T-helper 2 cell treated with Interferon-gamma antibody and Interleukin-4, amounts not matched to agents 5 μg/mL and 100 μg/mL, for 36 hours (primary cell): ENCODE measurements at places on chromosomes 1 and 21.

GRCh38 chr21:39006571-39007311, 176.5 kb downstream of the PSMG1 start:
- no peak for DNase-seq

- DNase-seq = no peak
These were observed 48.6 kb downstream of the CEP350 start for GRCh38 chr1:180003026-180003695.

DNA sequence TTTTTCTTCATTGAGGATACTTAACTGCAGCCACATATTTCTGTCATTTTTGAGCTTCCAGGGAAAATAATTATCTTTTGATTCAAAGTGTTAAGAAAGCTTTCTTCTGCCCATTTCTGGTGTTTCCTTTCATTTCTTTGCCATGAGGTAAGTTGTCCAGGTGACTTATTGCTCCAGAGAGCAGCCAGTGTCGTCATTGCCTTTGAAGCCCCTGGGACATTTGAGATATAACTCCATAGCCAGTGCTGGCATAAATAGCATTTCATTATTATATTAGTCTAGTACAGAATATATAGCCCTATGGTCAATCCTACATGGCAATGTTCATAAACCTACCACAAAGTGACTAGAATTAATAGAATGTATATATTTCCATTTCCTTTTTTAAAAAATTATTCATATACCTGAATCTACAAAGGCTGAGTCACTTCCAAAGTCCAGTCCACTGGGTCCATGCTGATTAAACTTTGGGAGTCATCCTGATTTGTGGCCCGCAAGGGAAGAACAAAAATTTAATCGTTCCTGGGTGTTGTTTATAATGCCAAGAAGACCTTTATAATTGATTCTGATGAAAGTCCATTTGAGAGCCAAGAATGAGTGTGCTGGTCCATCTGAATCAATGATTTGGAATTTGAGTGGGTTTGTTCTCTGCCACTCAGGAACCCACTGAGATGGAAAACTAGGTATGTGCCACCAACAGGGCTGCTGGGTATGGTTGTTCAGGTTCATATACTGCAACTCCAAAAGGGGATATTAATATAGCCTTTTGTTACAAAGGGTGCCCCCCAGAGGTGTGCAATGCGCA, 221.8 kb upstream of the PLXNA2 start:
- DNase-seq = no peak

DNA sequence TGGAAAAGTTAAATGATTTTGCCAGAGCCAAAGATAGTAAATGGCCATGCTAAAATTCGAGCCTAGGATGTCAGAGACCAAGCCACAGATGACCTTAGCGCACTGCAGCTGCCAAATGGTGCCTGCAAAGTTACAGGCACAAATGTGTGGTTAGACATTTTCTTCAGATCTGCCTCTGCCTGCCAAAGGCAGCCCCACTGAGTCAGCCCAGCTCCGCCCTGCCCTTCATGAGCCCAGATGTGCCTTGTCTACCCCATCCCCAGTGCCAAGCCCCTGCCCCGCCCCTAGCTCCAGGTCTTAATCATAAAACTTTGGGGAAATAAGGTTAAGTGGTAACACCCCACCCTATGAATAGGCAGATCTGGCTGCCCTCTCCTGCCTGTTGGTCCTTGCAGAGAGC, 105.9 kb downstream of the DTL start:
- DNase-seq = no peak

GRCh38 chr1:204574016-204574864, 58.0 kb downstream of the MDM4 start:
- DNase-seq = no peak

DNA sequence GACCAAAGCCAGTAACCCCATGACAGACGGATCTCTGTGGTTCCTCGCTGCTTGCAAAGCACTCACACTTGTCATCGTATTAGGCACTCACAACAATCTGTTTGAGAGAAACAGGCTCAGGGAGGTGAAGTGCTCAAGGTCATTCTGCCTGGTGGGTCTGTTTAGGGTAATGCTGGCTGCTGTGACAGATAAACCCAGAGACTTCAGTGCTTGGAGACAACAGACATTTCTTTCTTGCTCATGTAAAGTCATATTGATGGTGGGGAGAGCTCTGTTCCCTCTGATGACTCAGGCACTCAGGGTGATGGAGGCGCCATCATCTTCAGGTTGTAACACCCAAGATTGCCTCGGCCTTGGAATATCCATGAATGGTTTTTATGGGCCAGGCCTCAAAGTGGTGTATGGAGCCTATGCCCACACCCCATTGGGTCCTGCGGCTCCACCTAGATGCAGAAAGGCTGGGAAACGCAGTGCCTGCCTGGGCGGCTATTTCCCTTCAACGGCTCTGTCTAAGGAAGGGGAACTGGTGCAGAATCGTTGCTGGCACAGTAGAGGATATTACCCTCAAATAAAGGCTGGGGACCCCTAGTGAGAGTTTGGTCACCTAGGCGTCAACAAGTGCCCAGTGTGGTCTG, 71.6 kb upstream of the SELENON start:
- no peak for DNase-seq

DNA sequence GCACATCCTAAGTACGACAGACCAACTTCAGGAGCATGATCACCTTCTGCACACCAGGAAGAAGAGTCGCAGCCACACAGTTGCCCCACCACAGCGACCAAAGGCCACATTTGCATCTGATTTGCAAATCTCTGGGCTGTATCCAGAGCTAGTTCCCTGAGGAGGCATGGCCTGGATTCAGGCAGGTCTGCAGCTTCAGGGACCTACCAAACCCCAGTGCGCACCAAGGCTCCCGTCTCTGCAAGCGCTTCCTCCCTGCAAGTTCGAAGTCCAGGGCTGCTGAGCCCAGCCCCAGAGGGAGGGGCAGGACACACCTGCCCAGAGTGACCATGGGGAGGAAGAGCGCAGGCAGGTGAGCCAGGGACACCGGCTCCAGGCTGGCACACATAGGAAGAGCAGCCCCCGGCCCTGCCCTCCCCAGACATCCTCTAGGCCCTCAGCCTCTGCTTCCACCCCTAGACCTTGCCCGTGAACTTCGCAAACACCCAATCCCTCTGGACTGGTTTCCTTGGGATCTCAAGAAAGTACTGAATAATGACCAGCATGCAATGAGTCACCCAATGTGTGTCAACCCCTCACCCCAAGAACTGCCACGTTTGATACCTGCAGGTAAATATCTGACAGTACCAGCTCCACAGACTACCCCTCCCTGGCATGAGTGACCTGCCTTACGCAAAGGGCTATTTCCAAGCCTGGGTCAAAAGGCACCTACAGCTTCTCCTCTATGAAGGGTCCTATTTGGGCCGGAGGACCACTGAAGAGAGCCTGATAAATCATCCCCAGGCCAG, 36.8 kb downstream of the CASZ1 start:
- DNase-seq = no peak

- no peak for DNase-seq
These were observed 113.5 kb downstream of the NTNG1 start for GRCh38 chr1:107254306-107254705.

GRCh38 chr1:233368789-233369130, 41.2 kb downstream of the MAP3K21 start:
- no peak for DNase-seq

GRCh38 chr21:44965251-44966022, 25.6 kb downstream of the SLX9 start:
- peak; percentile 43 for DNase-seq

DNA sequence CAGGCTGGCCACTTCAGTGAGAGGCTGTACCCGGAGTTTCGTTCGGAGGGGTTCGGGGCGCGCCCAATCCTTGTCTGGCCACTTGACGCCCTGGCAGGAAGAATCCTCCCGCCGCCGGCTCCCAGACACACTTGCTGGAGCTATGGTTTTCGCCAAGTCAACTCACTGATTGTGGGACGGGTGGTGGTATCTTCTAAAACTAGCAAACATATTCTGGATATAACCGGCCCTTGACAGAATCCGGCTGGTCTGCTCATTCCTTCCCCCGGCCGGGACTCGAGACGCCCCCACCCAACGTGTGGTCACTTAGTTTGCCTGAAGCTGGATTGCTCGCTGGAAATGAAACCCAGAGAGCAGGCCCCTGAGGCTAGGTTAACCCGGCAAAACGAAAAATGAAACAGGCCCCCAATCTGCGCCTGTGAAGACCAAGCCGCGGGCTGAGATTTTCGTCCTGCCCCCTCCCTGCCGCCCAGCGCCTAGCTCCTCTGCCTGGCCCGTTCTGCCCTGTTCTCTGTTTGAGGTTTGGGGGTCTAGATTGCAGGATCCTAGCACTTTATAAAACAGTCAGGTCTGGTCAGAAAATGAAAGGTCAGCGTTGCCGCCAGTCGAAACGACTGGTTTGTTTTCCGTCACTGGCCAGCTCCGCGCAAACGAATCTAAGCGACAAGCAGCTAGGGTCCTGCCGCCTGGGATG, 4.6 kb downstream of the GFI1 start:
- no peak for DNase-seq

- no peak for DNase-seq
These were observed 462.9 kb upstream of the ADAMTS5 start for GRCh38 chr21:27429710-27430341.
